ENCODE measurements at places on chromosomes 16 and 17. TPM values are rescaled to one million over a fixed set of nuclear protein-coding genes. Genes with fewer than 3 reads are reported as not detected.

- no peak for DNase-seq
Measured at GRCh38 chr17:78622491-78623265, 45.5 kb upstream of the DNAH17 start.

DNA sequence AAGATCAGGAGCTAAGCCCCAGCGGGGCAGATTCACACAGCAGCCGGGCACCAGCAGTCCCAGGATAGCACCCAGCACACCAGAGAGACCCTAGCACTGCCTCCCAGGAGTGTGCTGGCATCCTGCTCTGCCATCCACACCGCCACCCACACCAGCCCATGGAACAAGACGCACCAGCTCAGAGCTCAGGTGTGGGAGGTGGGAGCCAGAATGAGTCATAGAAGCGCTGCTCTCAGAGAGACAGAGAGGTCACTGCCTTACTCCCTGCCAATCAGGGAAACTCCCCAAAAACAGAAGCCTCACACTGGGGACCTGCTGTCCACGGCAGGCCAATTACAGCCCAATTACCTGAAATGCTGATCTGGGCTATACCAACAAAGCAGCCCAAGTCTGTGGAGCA is 64.9 kb downstream of the CDYL2 start:
- no peak for DNase-seq

DNA sequence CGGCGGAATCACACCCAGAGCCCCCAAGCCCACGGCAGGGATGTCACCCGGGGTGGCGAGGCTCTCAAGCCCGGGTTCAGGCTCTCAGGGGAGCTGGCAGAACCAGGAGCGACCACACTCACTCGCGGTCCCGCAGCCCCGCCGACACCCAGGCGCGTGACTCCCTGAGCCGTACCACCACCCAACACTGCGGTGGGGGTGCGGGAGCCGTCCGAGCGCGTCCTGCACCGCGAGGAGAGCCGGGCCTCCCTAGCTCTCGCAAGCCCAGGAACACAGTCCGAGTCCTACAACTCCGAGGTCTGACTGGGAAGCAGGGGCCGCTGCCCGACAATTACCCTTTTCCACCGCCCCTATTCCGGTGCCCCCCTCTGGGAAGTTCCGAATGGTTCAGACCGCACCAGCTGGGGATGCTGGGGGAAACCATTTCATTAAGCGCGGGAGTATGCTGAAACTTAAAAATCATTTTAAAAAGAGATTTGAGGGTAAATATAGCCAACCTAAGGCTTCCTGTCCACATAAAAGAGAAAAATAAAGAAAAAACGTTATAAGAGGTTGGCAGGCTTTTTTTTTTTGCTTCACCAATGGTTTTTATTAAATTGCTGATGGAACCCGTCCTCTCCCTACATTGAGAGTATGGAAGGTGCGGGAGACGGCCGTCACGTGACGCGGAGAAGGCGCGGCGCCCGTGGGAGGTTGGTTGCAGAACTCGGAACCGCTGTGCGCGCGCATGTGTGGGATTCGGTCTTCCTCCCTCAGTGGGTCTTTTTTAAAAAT is at the start of gene FLCN:
Gene FLCN, minus strand, starts transcription at position 143 of the 774 bp plus-strand sequence. CDS start 9,031 bp downstream, outside the sequence.
- peak; percentile 98 for DNase-seq

The PCGF2 gene
- not detected for total RNA-seq

DNA sequence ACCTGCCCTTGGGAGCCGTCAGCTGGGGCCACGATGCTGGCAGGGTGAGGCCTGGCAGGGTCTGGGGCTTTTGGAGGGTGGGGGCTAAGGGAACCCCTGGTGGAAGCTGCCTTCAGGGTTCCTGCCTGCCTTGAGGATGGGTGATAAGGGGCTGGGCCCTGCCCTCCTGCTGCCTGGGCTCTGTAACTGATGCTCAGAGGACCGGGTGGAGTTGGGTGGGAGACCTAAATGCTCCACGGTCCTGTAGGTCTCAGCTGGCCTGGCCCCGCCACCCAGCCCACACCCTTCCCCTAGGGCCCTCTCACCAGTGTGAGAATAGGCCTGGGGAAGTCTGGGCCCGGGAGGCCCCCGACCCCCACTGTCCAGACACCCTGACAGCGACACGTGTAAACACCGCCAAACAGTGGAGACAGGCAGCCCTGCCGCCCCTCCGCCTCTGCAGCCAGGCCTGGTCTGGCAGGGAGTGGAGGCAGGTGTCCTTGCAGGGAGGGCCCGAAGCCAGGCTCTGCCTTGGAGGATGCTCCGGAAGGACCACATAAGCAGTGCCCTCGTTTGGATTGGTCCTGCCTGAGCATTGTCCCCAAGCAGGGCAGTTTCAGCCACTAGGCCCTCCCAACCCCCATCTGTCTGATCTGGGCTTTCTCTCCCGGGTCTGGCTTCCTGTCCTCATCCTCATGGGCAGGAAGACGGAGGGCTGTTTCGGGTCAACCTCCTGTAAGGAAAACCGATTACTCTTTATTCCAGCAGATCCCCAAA is 6.5 kb upstream of the BAHCC1 start:
- peak; percentile 30 for DNase-seq

The PRCD gene
- total RNA-seq = 34.4 TPM

DNA sequence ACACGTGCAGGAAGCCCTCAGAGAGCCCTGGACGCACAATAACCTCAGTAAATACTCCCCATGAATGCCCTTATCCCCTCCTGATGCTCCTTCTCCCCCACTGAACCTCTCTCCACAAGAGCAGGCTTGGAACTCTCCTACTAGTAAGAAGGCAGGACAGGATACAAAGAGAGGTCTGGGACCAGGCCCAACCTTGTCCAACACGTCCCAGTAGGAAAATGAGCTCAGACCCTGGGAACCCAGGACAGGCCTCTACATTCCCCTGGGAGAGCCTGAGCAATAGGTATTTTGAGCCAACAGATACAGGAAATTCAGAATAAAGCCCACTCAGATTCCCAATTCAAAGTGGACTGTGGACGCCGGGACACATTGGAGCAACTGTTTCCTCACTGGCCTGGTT is 19.2 kb downstream of the ZNF423 start:
- DNase-seq = no peak

GRCh38 chr16:87320510-87321227 is 3.5 kb upstream of the C16orf95 start:
- no peak for DNase-seq

The TPSAB1 gene
- not detected for total RNA-seq

DNA sequence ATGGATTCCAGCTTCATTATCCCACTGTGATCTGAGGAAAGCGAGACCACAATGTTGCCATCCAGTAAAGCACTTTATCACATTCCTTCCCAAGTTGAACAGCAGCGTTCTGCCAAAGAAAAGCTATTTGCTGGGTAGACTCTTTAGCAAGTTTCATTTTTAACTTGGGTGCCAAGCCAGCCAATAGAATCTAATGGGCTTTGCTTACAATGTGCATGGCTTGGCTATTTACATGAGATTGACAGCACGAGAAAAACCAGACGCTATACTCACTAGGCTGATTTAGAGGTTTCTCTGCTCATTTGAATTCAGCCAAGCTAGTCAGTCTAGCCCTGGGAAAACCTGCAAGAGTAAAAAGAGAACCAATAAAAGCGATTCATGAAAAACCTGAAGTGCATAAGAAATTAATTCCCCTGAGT is 108.9 kb downstream of the CDH13 start:
- DNase-seq = no peak

The KIF19 gene
- not detected for total RNA-seq

The ARHGAP27 gene
- 159 TPM for total RNA-seq
